ENCODE measurements at places on chromosomes 1 and 21.

- DNase-seq, result no peak
These were observed 10.2 kb upstream of the LYPLAL1 start for GRCh38 chr1:219163401-219163954.

DNA sequence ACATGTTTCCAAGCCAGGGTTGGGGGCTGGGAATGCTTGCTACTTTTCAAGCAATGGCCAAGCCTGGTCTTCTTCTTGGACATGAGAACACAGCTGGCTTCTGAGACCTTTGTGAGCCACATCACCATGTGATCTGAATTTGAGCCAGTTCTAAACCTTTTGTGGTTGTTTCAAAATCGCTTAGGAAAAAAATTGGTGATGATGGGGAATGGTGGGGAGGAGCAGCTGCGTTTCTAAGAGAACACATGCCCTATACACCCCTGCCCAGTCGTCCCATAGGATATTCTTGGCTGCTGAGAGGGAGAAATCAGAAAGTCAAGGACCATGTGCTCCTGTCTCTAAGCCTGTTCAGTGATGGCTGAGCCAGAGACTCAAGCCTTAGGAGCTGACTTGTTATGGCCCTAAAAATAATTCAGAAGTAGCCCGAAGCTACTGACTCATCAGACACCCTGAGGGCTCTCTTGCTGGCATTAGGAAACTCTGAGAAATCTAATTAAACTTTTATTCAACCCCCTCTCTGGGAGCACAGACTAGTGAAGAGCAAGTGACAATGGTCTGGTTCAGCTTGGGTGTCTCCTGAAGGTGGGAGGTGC lies 30.5 kb downstream of the CCDC185 start:
- DNase-seq, result no peak

- no peak for DNase-seq
These were observed 831.4 kb downstream of the ADGRL2 start for GRCh38 chr1:82632155-82632554.

- DNase-seq, result no peak
These were observed 45.1 kb downstream of the SLC2A1 start for GRCh38 chr1:42913426-42914091.

DNA sequence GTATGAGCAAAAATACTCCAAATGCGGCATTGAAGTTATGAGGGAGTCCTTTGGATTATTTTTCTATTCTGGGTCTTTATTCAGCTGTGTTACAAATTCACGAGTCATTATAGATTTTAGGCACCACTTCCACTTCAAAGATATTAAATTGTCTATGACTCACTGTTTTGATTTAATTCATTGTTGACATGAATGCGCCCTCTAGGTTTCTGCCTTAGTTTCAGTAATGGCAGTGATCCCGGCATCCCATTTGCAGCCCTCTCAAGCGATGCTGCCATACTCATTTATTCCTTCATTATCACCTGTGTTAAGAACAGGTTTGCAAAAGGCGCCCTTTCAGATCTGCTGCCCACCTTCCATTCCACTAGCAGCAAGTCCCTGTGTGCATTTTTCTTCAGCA lies 14.0 kb downstream of the RSPO1 start:
- DNase-seq, result no peak

GRCh38 chr1:85135392-85135798 lies 65.4 kb downstream of the SYDE2 start:
- DNase-seq, result no peak

Measured in stimulated activated CD4-positive, alpha-beta T cell treated with anti-CD3 and anti-CD28 coated beads, Interleukin-12 subunit alpha, Interleukin-12 subunit beta, amount 100 ng/mL, for 48 hours (primary cell).